ENCODE measurements at places on chromosomes 7 and 10.

- no peak for DNase-seq
Observed at GRCh38 chr7:78218876-78219275, 420.3 kb downstream of the PHTF2 start.

GRCh38 chr7:150556521-150557138, 10.6 kb upstream of the GIMAP4 start:
- DNase-seq = no peak

GRCh38 chr10:80532571-80532970, 5.1 kb upstream of the SH2D4B start:
- no peak for DNase-seq

GRCh38 chr7:149449897-149450296, 11.0 kb downstream of the ZNF777 start:
- DNase-seq = no peak
